CD4-positive, alpha-beta T cell treated with Interleukin-15 for 1 hour (primary cell): ENCODE measurements at places on chromosomes 16 and 17.

DNA sequence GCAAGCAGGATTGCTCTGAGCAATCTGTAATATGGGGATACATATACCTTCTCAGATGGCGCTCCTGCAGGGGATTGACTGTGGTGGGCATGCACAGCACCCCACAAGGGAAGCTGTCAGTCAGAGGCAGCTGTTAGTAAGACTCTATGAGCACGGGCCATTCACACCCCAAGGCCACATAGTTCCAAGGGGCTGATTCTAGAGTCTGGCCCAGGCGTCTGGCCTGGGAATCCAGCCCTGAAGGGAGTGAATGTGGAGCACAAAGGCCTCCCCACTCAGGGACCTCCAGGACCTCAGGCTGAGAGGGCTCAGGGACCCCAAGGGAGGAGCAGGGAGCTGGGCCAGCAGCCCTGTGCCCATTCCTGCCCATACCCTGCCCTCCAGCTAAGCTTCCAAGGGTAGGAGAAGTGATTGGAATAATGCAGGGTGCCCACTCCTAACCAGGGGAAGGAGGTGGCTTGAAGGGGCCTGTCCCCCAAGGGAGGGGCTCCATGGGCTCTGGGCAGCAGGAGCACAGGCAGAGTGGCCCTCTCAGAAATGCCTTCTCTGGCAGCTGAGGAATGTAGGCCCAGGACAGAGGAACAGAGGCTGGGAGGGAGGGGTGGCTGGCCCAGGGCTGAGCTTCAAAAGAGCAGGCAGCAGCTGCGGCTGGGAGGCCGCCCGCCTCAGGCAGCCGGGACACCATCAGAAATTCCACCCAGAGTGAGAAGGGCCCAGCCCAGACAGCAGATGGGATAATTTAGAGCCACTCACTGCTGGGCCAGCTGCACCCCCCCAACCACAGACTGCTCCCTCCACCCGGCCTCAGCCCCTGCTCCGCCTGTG is 48.9 kb upstream of the MRPS23 start:
- no peak for DNase-seq

- no peak for DNase-seq
These were observed 83.9 kb downstream of the SOX9 start for GRCh38 chr17:72204742-72205141.

DNA sequence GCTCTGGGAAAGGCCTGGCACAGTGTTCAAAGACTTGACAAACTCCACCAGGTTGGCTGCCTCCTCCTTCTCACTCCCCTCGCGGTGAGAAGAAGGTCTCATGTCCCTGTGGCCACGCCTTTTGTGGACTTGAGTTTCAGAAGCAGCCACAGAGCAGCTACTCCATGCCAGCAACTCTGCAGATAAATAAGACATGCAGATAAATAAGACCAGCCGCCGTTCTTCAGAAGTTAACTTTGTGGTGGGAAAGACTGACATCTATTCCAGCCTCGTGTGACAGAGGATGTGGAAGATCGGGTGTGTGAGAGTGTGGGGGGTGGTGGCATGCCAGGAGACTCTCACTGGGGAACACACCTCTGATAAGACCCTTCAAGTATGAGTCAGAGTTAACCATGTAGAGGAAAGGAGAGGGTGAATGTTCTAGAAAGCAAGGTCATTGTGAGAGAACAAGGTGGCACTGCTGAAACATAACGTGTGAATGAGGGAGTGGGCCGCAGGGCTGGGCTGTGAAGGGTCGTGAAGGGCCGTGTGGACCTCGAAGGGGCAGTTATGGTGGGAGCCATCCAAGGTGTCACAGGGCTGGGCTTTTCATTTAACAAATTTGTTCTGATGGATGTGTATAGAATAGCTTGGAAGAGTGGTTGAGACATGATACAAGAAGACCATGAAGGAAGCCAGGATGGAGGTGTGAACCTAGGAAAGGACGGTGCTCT is 830 bp downstream of the SPACA3 start:
- DNase-seq: no peak

GRCh38 chr17:7039832-7040231 is 4.0 kb downstream of the SLC16A13 start:
- no peak for DNase-seq

DNA sequence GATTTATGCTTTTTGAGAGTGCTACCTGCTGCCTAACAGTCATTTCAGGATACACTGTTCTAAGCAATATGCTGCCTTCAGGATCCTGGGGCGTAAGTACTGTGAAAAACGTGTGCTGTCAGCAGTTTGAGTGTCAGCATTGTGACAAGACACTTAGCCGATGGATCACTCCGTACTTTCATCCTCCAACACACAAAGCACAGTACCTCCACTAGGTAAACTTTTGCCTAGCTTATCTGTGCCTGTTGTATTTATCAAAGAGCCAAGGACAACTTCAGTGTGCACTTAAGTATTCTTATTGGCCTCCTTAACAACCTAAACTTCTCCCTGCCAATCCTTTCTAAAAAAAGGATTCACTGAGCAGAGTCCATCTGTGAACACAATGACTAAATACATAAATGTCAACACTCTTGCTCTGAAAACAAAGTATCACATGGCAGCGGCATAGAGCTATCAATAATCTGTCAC is 33.8 kb upstream of the PHLPP2 start:
- DNase-seq: no peak

DNA sequence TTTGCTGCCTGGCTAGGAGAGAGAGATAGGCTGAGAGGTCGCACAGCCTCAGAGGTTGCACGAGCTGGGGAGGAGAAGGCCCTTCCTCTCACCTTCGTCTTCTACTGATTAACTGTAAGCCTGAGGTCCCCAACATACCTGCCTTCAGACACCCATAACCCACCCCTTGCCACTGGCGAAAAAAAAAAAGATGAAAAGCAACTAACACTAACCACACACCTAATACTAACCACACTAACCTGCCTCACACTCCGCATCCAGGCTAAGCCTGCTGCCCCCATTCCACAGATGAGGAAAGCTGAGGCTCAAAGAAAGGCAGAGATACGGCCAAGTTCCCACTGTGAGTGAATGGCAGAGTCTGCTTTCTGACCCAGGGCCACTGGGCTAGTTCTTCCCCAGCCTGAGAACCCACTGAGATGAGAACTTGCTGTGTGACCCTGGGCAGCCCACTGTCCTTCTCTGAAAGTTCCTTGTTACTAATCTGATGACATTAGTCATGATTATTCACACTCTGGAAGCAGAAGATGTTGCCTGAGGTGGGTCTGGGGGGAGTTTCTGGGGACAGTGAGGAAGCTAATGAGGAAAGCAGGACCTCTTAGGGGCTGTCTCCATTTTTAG is 4.6 kb downstream of the IL21R start:
- DNase-seq: no peak

- DNase-seq: no peak
These were observed 117.8 kb downstream of the METRNL start for GRCh38 chr17:83196973-83197880.

DNA sequence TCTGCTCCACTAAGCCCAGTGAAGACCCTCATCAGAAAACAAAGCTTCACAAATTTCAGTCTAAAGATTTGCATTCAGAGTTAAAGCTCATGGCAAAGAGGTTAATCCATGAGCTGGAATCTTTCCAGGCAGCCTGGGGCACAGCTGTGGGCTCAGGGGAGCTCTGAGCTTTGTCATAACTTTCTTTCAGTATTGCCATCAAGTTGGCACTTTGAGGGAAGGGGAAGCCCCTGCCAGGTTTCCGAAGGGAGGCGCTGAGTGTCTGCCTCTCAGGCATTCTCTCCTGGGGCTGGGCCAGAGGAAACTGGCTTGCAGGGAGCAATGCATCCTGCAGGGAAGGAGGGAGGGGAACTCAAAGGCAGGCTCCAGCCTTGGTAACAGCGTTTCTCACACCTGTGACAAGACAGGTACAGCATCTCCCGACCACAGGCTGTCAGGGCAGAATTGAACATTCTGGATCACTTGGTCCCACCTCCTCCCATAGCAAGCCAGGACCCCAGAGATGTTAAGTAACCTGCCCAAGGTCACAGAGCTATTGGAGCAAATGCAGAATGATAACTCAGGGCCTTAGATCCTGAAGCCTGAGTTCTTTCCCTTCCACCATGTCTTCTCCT is 3.9 kb downstream of the LPO start:
- DNase-seq: no peak
